ENCODE measurements at places on chromosomes 7 and 10. TPM values are rescaled to one million over a fixed set of nuclear protein-coding genes. Genes with fewer than 3 reads are reported as not detected.

- no peak for DNase-seq
Measured at GRCh38 chr7:50727072-50727471, 55.6 kb downstream of the GRB10 start.

GRCh38 chr10:18185621-18186020 is 45.4 kb downstream of the CACNB2 start:
- no peak for DNase-seq

DNA sequence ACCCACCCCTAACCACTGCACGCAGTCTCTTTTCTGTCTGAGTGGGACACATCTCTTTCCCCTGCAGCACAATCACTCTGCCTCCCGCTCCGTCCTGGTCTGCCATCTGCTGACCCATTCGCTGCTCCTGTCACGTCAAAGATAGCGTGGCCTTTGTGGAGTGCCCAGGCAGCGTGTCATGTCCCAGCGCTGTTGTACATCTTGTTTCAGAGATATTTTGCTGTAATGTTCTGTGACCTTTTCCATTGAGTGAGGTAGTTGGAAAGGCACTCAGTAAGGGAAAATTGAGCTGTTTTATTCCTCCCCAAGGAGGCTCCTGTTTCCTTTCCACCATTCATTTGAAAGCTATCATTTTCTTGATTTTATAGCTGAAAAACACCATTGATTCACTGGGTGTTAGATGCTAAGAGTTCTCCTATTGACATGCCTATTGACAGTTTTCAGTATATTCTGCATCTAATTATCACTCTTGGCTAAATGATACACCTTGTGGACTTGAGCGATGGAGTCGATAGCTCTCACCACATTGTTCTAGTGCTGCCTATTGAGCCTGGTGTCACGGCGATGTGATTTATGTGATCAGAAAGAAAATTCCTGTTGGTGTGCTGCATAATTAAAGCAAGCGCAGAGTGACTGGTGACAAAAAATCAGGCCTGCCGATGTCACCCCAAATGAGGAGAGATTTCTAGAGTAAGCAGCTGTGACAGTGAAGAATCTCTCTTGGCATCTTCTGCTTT is 372.6 kb downstream of the LRMDA start:
- DNase-seq: no peak

Gene SUN3
- not detected for total RNA-seq

- DNase-seq: peak; percentile 39
Measured at GRCh38 chr10:11824376-11824775, 1.2 kb downstream of the PROSER2 start.

Measured in fibroblast of the aortic adventitia (primary cell).